NCI-H510A treated with DMSO at 0.1 percent for 48 hours (cell line): ENCODE measurements at places on chromosomes 11 and 22.

GRCh38 chr11:20453657-20454316, 66.3 kb downstream of the PRMT3 start:
- DNase-seq = no peak

GRCh38 chr11:107545101-107545514, 20.4 kb downstream of the ALKBH8 start:
- no peak for DNase-seq

DNA sequence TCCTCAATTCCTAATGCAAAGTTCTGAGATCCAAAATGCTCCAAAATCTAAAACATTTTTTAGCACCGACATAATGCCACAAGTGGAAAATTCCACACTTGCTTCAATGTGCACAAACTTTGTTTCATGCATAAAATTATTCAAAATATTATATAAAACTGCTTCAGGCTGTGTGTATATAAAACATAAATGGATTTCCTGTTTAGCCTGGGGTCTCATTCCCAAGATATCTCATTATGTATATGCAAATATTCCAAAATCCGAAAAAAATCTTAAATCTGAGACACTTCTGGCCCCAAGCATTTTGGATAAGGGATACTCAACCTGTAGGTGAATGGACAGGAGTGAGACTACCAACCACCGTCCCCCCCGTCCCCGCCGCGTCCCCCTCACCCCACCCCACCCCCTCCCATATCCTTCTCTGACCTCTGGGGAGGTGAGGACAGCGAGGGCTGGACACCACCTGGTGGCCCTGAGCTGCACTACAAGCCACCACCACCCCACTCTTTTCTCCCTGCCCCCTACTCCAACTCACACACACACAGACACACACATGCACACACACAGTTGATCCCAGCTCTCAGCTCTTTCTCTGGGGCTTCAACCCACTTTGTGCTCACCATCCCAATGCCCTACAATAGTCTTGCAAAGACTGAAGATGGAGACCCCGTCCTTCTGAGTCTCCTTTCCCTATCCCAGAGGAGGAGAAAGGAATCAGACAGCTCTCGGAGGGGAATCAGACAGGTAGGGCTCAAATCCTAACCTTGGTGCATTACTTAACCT, 101.0 kb downstream of the PDE2A start:
- DNase-seq = peak; percentile 50

- DNase-seq = no peak
Observed at GRCh38 chr22:25564979-25565677, 653 bp downstream of the GRK3 start.

- no peak for DNase-seq
Observed at GRCh38 chr11:66987158-66987620, 12.1 kb downstream of the C11orf86 start.

DNA sequence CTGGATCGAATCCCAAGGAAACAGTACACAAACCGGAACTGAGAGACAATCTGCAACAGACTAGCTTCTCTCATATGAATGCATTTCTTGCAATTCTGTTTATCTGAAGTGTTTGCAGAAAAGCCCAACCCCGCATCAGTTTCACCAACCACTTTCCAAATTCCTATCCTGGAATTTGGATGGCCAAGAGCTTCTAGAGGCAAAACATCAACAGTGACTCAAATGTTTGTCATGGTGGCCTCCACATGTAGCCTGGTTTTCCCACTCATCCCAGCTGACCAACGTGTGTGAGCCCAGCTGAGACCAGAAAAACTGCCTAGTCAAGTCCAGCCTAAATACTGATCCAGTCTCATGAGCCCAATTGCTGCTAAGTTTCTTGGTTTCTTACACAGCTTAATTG, 8.3 kb upstream of the MIEF1 start:
- DNase-seq = no peak

- DNase-seq = no peak
Observed at GRCh38 chr11:76689313-76690260, 19.0 kb upstream of the LRRC32 start.

DNA sequence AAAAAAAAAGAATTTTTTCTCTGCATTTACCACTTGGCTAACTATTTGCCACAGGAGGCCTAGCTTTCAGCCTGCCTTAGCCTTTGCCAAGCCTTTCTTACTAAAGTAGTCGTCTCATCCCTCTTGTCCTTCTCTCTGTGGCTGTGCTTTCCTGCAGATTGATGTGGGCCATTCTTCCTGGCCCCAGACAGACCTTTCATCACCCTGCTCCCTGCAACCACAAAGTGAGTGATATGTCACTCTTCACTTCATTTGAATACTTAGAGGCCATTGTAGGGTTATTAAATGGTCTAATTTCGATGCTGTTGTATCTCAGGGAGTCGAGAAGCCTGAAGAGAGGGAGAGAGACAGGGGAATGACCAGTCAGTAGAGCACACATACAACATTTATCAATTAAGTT, 37.6 kb downstream of the ART5 start:
- no peak for DNase-seq

DNA sequence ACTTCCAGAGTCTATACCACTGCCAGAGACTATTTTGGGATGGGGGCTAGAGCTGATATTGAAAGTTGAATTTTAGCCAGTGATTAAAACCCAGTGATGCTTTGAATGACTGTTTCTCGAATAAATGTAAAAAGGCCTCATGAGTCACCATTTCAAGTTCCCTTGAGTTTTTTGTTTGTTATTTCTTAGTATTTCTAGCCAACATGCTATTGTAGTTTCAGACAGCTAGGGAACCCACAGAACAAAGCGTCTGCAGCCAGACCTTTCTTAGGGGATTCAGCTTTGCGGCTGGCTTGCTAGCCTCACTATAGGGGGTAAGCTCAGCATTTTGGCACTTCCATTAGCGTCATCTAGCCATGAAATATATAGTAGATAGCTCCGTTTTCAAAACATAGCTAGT, 66.5 kb downstream of the DBX1 start:
- DNase-seq = no peak

DNA sequence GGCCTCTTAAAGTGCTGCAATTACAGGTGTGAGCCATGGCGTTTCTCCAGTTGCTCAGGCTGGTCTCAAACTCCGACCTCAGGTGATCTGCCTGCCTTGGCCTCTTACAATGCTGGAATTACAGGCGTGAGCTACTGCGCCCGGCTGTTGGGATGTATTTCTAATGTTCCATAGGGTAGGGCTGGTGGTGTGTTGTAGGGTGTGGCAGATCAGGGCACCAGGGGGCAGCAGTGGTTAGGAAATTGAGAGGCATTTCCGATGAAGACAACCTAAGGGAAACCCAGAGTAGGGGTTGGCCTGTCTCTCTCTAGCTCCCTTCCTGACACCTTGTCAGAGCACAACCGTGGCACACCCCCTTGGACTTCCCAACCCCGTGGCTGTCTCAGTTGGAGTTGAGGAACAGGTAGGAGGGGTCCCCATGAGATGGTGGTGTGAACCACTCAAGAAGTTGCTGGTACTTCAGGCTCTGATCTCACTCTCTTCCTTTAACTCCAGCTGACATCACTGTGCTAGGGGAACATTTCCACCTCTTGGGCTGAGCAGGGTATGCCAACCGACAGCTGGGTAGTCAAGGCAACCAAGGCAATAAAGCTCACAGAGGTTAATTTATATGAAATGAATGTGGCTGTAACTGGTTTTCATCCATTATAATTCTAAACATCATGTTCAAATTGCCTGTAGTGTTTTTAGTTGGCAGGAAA, 33.0 kb downstream of the YWHAH start:
- peak; percentile 76 for DNase-seq

- no peak for DNase-seq
Observed at GRCh38 chr11:94925422-94926270, 47.7 kb downstream of the CWC15 start.

DNA sequence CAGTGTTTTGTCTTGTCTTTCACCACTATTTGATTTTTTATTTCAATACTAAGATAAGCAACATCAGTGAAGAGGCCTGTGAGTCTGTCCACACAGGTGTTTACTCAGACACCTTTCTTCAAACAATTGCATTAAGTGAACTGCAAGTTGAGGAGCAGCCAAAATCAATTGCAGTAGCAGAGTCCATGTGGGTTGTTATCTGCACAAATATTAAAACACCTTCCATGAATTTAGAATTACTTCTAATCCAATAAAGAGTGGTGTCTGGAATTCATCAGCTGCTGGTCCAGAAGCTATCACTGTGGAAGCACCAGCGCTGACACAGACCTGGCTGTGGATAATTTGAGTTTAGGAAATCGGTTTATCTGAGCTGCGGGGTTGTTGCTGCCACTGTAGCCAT, 83.5 kb upstream of the FAT3 start:
- peak; percentile 29 for DNase-seq

- DNase-seq = peak; percentile 50
Observed at GRCh38 chr11:77069336-77069968, 2.7 kb downstream of the CAPN5 start.

DNA sequence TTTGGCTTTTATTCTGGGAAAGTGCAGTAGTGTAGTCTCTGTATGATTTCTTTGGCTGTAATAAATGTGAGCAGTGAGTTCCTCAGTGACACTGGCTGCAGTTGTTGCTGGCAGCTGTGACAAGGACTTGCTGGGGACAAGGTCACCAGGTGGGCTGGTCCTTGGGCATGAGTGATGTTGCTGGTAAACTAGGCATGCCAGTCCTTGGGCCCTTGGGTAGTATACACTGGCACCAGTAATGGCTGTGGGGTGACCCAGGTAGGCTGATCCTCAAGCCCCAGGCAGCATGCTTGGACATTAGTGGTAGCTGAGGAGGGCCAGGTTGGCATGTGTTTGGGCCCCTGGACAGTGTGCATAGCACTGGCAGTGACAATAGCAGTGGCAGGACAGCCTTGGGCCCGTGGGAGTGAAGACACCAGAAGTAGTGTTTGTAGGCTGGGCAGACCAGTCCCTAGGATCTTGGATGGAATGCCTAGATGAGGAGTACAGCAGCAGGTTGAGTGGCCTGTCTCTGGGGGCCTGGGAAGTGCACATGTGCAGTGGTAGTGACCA, 164.3 kb downstream of the GUCY1A2 start:
- no peak for DNase-seq

DNA sequence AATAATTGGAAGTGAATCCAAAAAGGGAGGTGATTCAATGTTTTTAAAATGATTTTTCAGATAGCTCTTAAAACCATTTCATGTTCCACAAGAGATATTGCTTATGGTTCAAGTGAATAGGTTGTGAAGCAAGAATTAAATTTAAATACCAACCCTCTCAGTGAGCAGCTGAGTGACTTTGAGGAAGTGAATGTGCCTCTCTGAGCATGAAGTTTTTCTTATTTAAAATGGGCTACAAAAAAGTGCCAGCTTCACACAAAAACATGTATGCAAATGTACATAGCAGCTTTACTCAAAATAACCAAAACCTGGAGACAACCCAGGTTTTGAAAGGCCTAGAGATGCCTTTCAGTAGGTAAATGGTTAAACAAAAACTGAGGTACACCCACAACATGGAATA, 35.5 kb upstream of the GAB4 start:
- DNase-seq = no peak

GRCh38 chr11:12261551-12261950, 115.8 kb upstream of the PARVA start:
- no peak for DNase-seq

DNA sequence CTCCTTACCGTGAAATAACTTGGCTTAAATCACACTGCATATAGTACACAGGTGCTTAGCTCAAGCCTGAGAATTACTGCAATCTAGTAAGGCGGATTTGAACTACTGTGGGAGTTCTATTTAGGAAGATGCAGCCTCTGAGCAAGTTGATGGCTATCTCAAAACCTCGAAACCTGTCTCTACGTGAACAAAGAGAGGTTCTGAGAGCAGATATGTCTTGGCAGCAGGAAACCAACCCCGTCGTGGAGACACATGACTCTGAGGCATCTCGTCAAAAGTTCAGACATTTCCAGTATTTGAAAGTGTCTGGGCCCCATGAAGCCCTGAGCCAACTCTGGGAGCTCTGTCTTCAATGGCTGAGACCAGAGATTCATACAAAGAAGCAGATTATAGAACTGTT, 5.9 kb downstream of the ZNF215 start:
- DNase-seq = no peak

DNA sequence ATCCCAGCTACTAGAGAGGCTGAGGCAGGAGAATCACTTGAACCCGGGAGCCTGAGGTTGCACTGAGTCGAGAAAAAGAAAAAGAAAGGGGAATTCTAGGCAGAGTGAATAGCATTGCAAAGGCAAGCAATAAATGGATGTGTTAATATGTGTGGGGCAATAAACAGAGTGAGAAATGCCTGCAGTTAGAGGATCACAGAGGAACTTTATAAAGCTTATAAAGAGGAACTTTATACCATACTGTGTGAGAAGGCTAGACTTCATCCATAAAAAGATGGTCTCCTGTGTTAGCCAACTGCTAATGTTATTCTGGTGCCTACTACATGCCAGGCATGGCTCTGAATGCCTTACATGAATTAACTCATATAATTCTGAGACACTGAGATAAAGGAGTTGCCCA, 841 bp downstream of the B3GNT6 start:
- DNase-seq = no peak

- no peak for DNase-seq
Observed at GRCh38 chr11:77748266-77748665, 72.3 kb downstream of the RSF1 start.

GRCh38 chr11:12287374-12288211, 89.8 kb upstream of the PARVA start:
- DNase-seq = no peak

DNA sequence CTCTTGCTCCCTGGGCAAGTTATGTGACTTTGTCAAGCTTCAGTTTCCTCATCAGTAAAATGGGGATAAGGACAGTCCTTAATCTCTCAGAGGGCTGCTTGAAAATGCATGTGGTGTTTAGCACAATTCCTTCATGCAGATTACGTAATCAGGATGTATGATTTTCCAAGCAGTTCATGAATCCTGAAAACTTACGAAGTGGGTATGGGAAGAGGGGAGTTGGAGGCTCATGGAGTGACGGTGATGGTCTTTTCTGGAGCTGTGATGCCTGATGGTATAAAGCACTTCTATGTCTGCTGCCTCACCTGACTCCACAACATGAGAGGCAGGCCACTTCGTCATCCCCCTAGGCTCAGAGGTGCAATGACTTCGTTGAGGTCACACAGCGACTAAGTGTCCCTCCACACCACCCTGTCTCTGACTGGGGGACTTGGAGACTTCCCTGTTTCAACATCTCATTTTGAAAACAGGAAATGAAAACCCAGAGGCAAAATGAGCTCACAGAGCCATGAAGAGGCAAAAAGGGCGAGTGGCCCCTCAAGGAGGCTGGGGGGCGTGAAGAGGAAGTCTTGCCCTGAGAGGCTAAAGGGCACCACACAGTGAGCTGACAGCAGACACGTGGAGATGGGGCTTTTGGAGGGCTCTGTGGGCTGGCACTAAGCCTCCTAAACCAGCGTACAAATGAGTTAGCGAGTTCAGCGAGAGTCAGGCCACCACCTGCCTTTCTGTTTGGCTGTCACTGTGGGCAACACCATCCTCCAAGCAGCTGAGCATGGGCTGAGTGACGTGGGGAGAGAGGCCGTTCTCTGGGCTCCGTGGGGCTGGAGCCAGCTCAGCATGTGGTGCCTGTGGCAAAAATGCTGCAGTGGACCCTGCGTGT, 10.1 kb downstream of the MCM5 start:
- DNase-seq = no peak

GRCh38 chr11:1392111-1392510, 2.4 kb downstream of the BRSK2 start:
- no peak for DNase-seq

- DNase-seq = no peak
Observed at GRCh38 chr11:30025396-30026139, 8.7 kb upstream of the KCNA4 start.

GRCh38 chr11:43021466-43021865, 290.3 kb upstream of the API5 start:
- DNase-seq = peak; percentile 35
